Stimulated activated CD4-positive, alpha-beta T cell treated with anti-CD3 and anti-CD28 coated beads, Interleukin-4, amount 100 ng/mL, for 24 hours (primary cell): ENCODE measurements at places on chromosomes 6 and 20.
A peak's percentile ranks its signal among the peaks of the same experiment; 100 is the strongest.

- DNase-seq: no peak
Observed at GRCh38 chr20:46709459-46710152, at the start of gene SLC2A10. SLC2A10 (plus strand) TSS chr20:46709649; CDS start chr20:46709737, 88 bp downstream.

GRCh38 chr6:7723041-7723447, 2.9 kb upstream of the BMP6 start:
- peak; percentile 69 for DNase-seq

GRCh38 chr6:89084954-89085353, 4.4 kb downstream of the PNRC1 start:
- DNase-seq: no peak

DNA sequence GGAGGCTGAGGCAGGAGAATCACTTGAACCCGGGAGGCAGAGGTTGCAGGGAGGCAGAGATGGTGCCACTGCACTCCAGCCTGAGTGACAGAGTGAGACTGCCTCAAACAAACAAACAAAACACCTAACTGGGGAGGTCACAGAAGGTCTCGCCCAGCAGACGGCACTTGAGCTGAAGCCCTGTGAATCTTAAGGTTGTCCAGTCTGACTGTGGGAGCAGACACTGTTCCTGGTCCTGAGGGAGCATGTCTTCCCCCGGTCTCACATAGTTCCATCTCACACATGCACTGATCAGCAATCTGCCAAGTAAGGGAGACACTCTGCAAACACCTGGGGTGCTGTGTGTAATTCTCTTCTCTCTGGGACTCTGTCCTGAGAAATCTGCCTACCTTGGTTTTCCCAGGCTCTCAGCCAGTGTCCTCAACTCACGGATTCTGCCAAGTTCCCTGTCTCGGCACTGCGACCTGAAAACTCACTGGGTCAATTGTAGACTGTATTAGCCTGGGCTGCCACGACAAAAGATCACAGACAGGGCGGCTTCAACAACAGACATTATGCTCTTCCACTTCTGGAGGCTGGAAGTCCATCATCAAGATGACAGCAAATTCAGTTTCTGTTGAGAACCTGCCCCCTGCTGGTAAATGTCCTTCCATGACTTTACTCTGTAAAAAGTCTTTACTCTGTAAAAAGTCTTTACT, 94.3 kb downstream of the JPH2 start:
- DNase-seq: peak; percentile 51

- DNase-seq: no peak
Observed at GRCh38 chr6:90488816-90489215, 98.1 kb downstream of the MAP3K7 start.

GRCh38 chr6:16562498-16562897, 198.8 kb downstream of the ATXN1 start:
- peak; percentile 9 for DNase-seq

DNA sequence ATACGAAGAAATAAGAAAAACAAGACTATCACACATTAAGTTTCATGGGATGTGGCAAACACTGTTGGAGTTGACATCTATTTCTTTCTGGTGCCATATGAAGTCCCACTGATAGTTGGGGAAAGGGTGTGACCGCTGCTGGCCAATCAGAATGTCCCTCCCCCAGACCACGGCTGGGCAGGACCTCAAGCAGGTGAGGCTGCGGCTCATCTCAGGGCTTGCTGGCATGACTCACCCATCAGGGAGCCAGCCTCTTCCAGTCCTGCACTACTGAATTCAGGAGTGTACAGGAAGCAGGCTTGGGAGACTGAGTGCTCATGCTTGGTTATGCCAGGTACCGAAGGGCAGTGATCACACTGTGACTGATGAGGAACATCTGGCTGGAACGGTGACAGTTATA, 18.9 kb downstream of the PREP start:
- DNase-seq: no peak

DNA sequence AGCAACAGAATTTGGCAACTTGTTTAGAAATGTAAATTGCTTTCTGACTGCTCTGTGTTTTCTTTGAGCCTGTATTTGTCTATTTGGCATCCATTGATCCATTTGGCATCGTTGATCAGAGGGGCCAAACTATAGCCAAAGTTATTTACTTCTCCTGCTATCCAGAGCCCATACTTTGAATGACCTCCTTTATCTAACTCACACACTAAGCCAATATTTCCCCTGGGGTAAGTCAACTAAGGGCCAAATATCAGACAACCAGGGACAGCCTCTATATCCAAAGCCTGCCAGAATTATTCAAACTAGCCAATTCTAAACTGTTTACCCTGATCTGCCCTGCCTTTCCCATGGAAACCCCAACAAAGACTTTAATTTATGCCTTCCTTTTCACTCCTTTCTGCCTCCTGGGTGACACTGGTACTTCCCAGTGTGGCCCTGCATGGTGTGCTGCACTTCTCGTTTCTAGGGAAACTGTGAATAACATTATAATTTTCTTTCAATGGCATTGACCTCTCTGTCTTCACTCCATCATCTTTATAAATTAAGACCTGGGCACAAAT, 19.8 kb upstream of the ZNF184 start:
- DNase-seq: no peak

GRCh38 chr6:18359237-18359885, 27.8 kb upstream of the RNF144B start:
- DNase-seq: no peak

DNA sequence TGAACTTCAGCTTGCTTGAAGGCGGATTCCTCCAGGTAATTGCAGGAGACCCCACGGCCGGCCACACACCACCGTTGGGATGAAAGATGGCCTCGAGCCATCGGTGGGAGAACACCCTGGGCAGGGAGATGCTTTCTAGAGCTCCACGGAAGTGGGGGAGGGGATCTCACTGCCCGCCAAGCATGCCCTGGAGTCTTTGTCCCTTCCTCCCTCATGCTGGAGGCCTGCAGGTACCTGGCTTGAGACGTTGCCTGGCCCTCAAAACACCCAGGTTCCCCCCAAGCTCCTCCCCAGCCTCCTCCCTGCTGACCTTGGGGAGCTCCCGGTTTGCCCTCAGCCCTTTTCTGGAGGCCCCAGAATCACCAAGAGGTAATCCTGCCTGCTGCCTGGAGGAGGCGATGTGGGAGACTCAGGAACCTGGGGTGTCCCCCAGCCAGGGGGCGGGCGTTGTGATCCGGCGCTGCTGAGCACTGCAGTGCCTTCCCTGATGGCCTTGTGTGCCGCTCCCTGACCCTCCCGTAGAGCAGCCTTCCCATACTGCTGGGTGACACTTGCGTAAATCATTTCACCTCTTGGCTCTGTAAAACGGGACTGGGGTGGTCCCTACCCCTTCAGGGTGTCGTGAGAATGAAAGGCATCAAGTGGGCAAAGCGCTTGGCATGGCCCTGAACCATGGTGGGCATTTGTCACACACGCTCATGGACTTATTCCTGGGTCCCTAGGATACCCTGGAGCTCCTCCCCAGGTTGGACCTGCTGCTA, 91.4 kb downstream of the CEBPB start:
- DNase-seq: no peak

DNA sequence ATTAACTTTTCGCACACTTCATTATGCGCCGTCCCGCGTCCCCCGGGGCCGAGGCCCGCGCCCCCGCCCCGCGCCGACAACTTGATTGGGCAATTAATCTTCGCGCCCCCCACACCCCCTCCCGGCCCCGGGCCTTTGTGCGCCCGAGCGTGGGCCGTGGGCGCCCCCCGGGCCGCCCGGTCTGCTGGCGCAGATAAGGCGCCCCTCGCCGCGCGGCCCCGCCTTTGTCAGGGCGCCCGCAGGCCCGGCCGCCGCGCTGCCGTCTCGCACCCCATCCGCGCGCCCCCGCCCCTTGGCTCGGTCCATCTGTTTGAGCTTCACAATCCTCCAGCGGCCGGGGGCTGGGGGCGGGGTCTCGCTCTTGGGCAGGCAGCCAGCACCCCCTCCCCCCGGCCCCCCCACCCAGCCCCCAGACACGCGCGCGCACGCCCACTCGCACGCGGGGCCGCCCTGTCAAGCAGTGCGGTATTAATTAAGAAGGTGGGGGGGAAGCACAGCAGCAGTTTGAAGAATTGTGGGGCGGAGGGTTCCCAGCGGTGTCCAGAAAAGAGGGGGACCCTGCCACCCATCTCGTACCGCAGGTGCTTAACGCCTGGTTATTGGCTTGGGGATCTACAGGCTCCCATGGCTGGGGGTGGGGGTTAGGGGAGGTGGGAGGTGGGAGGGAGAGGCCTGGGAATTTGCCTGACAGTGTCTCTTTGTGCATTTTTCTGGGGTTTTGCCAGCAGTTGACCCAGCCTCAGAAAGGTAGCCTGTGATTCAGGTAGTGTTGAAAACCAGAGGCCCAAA, 34.6 kb upstream of the SCRT2 start:
- DNase-seq: no peak

GRCh38 chr20:46261456-46262253, 46.6 kb downstream of the CDH22 start:
- no peak for DNase-seq

- no peak for DNase-seq
Observed at GRCh38 chr6:16741112-16742016, 19.9 kb downstream of the ATXN1 start.

- no peak for DNase-seq
Observed at GRCh38 chr6:163620670-163621330, 206.3 kb downstream of the QKI start.

DNA sequence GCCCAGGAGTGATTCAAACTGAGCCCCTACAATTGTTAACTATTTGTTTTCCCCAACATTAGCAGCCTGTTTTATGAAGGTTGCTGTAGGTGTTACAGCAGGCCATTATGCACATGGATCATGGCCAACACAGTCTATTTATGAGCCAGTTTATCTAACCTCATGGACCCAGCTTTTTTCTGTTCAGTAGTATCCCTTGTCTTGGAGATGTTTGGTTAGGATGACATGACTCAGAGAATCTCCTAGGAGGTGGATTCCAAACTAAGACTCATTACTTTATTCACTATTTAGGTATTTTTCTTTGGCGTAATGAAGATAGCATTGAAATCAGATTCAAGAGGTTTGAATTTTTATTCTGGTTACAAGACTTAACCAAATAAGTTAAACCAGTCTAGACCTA, 62.8 kb upstream of the TFB1M start:
- no peak for DNase-seq

GRCh38 chr6:93794166-93794565, 374.8 kb upstream of the EPHA7 start:
- no peak for DNase-seq

- no peak for DNase-seq
Observed at GRCh38 chr6:16132909-16133308, 4.0 kb downstream of the MYLIP start.

GRCh38 chr20:41608606-41609005, 9.6 kb downstream of the CHD6 start:
- DNase-seq: no peak

DNA sequence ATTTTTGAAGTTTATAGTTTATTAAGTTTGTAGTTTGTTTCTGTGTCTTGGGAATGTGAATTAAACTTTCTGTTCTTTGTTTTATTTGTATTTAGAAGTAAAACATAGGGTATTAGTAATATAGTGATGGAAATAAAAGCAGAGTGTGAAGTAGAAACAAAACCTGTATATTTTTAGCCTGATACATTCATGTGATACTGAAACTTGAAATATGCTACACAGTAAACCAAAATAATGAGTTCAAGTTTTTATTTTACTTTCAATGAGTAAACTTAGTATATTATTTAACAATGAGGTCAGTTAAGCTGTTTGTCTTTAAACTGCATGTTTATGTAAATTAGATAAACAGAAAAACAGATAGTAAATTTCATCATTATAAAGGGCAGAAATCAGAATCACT, 1592.6 kb downstream of the GRIK2 start:
- no peak for DNase-seq

DNA sequence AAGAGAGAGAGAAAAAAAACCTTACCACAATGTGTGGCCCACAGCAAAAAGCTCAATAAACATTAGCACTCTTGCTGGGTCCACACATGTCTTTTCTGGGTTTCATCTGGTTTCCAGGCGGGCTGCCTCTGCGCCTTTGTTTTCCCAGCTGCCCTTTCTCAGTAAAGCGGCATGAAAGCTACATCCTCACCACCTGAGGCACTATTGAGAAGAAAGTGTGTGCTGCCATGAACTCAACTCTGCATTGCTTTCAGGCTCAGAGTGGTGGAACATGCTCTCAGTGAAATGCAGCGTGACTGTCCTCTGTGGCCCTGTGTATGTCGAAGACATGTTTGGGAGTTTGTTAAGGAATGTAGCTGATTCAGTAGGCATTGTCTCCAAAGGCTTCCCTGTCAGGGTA, 102.3 kb downstream of the LYRM2 start:
- DNase-seq: no peak
